ENCODE measurements at places on chromosomes 6 and 20.

DNA sequence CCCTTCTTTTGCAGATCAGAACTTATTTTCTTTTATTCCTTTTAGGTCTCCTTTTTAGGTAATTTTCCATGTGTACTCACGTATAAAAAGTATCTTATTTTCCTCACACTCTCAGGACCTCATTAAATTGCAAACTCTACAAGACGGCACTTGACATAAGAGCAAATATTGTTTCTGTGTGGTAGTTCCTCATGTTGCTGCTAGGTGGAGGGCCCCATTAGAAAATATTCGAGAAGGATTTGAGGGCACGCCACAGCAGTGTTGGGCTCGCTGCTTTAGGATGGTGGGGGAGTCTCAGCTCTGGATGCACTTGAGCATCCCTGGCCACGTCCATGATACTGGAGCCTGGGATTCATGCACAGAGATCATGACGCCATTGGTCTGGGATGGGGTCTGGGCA lies 64.9 kb upstream of the ZFP64 start:
- DNase-seq: no peak

DNA sequence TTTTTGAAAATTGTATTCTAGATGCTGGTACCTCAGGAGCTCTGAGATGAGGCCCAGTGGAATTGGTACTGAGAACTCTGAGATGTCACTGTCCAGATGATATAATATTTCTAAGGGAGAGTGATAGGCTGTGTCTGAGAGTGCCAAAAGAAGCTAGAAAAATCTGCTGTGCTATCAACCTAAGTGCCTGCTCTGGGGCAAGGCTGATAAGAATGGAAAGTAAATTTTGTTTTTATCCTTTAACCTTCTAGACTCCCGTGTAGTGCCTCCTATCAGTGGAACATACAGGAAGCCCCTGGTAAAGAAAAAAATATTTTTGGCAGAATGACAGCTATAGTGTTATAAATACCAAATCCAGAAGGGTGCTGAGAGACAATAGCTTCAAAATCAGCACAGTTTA lies 348.2 kb downstream of the TFAP2B start:
- DNase-seq: no peak

GRCh38 chr20:39290575-39290974 lies 328.4 kb downstream of the DHX35 start:
- no peak for DNase-seq

GRCh38 chr6:136706430-136706829 lies 85.8 kb downstream of the MAP3K5 start:
- DNase-seq: no peak

Data from activated CD4-positive, alpha-beta T cell treated with anti-CD3 and anti-CD28 coated beads for 48 hours (primary cell).